ENCODE measurements at places on chromosomes 3 and 15.
A peak's percentile ranks its signal among the peaks of the same experiment; 100 is the strongest.

GRCh38 chr3:143628971-143629370 lies 219.3 kb downstream of the SLC9A9 start:
- no peak for DNase-seq

DNA sequence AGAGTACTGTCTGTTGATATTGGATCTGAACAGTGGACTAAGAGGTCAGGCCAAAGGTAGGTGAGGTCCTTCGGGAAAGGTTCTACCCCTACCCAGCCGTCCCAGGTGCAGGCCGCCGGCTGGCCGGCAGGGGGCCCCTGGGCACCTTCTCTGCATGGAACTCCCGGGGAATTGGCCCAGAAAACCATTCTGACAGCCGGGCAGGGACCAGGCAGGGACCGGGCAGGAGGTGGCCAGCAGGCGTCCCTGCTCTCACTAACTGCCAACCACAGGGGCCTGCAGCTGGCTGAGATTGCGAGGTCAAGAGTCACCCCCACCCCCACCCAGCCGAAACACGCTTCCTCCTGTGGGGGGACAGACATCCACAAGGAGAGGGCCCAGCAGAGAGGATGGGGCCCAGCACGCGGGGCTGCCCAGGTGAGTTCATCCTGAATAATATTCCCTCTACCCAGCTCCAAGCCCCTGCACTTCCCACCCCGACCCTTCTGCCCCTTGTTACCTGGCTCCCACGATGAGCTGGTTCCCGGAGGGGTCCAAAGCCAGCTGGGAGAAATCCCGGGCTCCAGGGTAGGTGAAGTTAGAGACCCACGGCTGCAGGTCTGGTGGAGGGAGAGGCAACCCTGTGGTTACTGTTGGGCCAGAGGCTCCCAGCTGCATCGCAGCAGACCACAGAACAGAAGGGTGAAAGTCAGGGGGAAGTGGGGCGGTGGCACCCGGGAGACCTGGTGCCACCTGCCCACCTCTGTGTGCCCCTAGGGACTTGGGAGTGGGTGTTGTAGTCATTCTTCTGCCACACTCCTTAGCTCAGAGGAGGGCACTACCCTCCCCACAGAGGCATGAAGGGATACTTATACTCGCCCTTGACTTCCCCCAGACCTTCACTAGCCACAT lies 84.4 kb downstream of the SEMA5B start:
- peak; percentile 70 for DNase-seq

- no peak for DNase-seq
Measured at GRCh38 chr15:85874236-85874635, 79.5 kb upstream of the KLHL25 start.

- DNase-seq = no peak
Measured at GRCh38 chr3:176174060-176174459, 1023.2 kb downstream of the TBL1XR1 start.

GRCh38 chr3:69321301-69322157 lies 64.4 kb downstream of the FRMD4B start:
- DNase-seq = no peak

GRCh38 chr3:61155701-61156292 lies 95.5 kb downstream of the FHIT start:
- no peak for DNase-seq

- no peak for DNase-seq
Measured at GRCh38 chr3:197175503-197175902, 122.9 kb downstream of the DLG1 start.

DNA sequence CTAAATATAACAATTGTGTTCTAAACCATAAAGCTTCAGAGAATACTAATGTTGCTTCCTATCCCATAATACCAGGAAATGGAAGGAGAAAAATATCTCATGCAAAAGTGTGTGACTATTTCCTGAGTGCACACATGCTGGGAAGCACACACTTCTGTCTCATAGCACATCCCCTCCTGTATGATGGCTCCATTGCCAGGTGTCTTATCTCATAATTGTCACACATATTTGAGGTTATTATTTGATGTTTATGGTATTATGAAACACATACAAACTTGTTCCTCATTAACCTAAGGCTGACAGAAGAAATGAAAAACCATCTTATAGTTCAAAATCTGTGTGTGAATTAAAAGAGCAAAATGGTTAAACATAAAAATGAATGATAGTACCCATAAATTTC lies 65.4 kb downstream of the SERP1 start:
- DNase-seq = no peak

- no peak for DNase-seq
Measured at GRCh38 chr3:112688819-112689218, 47.9 kb upstream of the CCDC80 start.

- no peak for DNase-seq
Measured at GRCh38 chr15:81054236-81054635, 53.5 kb downstream of the TLNRD1 start.

DNA sequence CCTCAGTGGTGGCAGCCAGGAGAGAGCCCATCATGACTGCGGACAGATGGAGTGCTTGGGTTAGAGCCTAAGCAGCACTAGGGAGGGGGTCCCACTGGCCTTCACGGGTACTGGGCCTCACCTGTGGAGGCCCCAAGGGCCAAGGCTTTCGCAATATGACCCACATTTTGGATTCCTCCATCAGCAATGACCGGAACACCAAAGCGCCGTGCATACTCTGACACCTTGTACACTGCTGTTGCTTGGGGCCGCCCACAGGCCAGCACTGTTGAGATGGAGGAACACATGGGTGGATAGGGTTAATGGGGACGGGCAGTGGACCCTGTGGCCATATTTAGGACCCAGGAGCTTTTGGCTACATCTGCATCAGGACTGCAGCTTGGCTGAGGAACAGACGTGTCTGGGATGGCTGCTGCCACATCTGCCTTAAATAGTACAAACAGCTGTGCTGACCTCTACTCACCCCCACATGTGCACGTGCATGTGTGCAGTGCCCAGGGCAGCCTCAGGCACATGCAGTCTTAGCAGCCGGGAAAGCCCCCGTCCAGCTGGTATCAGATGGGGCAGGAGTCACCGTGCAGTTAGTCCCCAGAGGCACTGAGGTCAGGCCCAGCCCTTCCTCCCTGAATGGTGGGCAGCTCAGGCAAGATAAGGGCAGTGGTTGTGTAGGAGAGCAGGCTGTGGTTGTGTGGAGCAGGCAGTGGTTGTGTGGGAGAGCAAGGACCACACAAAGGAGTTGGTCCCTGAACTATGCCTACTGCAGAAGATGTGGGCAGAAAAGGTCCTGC lies 3.3 kb downstream of the NDUFAF3 start:
- no peak for DNase-seq

GRCh38 chr15:25677719-25678499 lies 185.2 kb downstream of the ATP10A start:
- no peak for DNase-seq

GRCh38 chr3:156522673-156523072 lies 32.2 kb downstream of the SSR3 start:
- DNase-seq = no peak

GRCh38 chr3:166489826-166490225 lies 652.6 kb upstream of the BCHE start:
- DNase-seq = no peak

DNA sequence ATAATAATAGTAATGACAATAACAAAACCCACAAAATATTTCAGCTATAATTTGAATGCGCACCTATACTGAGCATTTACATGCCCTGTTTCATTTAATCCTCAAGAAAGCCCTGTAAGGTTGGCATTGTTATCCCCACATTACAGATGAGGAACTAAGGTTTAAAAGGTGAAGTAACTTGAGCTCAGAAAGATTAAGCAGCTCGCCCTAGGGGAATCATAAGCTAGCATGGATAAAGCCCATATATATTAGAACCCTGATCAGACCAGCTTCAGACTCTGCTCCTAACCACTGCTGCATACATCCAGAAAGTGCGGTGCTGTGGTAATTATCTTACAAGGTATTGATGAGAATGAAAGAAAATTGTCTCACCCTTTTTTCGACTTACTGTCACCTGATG lies 141.1 kb upstream of the CGNL1 start:
- no peak for DNase-seq

- no peak for DNase-seq
Measured at GRCh38 chr3:40979962-40980361, 219.3 kb upstream of the CTNNB1 start.

DNA sequence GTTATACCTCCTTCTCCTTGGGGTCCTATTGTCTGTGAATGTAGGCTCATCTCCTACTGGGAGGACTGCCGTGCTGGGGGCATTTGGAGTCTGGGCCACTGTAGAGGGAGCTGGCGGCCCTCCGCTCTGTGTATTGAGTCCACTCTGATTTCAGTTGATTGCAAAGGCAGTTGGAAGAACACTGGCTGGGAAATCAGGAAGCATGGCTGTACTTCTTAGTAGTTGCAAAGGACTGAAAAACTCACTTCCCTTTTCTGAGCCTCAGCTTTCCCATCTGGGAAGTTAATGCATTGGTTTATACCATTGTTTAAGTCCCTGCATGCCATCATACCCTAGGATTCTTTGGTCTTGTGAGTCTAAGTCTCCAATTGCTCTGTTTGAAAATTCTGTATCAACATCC lies 46.7 kb downstream of the TMED3 start:
- no peak for DNase-seq

- no peak for DNase-seq
Measured at GRCh38 chr3:4149296-4149695, 153.9 kb upstream of the SETMAR start.

DNA sequence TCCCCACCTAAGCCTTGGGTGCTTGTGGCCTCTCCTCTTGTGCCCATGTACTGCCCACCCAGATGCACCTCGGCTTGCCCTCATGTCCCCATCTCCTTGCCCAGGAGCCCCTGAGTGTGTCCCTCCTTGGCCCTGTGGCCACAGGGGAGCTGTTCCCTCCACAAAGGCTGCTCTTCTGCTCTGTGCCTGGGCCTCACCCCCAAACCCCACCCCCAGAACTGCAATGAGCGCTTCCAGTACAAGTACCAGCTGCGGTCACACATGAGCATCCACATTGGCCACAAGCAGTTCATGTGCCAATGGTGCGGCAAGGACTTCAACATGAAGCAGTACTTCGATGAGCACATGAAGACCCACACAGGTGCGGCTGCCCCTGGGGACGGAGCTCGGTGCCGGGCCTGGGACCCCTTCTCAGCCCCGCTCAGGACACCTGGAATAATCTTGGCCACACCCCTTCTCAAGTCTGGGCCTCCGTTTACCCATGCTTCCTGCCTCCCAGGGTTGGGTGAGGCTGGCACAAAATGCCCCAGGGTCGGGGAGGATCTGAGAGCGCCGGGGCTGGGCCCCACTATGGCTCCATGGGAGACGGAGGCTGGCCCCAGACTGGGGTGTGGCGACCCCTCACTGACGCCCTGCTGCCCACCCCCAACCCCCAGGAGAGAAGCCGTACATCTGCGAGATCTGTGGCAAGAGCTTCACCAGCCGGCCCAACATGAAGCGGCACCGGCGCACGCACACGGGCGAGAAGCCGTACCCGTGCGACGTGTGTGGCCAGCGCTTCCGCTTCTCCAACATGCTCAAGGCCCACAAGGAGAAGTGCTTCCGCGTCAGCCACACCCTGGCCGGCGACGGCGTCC lies 10.3 kb downstream of the ZBTB47 start:
- no peak for DNase-seq

DNA sequence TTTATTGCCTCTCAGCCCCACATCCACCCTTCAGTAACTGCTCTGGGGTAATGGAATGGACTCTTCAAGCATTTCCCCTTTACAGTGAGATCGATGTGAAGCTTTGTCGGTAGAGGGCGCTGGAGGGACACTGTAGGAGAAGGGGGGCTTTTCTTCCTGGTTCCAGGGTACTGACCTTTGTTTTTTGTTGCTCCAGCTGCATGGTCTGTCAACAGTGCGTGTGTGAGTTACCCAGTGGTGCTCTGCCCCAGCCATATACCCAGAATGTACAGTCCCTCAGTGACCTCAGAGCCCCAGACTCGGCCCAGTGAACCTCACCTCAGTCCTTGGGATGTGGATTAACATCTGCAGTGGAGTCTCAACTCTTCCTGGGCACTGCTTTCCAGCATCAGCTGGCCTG lies 180.3 kb upstream of the TSC22D2 start:
- DNase-seq = no peak

DNA sequence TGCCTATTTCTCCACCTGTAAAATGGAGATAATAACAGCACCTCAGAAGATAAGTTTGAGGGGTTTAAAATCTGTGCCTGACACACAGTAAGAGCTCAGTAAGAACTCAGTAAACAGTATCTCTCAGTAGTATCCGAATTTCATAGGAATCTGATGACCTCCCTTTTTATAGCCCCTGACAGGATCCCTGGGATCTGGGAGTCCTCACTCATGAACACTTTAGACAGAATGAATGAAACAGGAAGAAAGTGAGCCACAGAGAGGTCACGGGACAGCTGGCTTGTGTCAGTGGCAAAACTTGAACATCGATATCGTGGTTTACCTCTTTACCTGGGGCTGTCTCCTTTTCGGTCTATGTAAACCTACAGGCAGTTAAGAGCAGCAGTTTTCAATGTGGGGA lies 51.2 kb downstream of the LRTM1 start:
- no peak for DNase-seq

DNA sequence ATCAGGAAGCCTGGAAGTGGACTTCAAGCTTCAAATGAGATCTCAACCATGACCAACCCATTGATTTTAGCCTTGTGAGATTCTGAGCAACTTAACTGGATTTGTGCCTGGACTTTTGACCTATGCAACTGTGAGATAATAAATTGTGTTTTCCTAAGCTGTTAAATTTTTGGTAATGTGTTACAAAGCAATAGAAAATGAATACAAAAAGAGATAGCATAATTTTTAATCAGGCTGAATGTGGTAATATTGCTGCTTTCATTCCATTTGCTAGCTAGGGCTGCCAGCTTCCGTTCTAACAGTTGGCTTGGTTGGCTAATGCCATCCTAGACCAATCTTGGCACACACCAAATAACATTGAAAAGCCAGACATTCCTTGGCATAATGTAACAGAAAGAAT lies 12.2 kb downstream of the PROS1 start:
- DNase-seq = no peak

GRCh38 chr15:51884517-51885236 lies 55.2 kb downstream of the TMOD3 start:
- DNase-seq = no peak

- no peak for DNase-seq
Measured at GRCh38 chr3:107206945-107207344, 170.3 kb upstream of the CCDC54 start.

DNA sequence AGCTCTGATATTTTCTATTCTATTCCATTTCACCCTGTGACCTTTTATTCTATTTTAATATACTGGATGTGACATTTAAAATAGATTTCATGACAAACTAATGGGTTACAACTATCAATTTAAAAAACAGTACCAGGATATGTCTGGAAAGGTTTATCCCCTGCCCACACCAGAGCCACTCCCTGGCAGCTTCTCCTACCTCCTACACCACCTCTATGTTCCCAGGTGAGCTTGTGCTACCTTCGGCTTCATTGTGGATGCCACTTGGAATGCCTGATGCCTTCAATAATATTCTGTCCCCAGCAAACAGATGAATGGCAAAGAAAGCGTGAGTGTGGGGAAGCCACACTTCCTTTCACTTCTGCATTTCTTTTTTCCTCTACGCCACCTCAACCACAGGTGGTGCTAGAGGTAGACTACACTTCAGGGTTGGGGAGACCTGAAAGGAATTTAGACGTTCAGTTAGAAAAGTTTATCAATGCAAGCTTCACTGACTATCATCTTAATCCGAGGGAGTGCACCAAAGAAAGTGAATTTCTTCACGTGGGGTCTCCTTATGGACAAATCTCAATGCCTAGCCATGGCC lies 213.0 kb downstream of the SSR3 start:
- DNase-seq = no peak
